ENCODE measurements at places on chromosomes 3 and 15.

DNA sequence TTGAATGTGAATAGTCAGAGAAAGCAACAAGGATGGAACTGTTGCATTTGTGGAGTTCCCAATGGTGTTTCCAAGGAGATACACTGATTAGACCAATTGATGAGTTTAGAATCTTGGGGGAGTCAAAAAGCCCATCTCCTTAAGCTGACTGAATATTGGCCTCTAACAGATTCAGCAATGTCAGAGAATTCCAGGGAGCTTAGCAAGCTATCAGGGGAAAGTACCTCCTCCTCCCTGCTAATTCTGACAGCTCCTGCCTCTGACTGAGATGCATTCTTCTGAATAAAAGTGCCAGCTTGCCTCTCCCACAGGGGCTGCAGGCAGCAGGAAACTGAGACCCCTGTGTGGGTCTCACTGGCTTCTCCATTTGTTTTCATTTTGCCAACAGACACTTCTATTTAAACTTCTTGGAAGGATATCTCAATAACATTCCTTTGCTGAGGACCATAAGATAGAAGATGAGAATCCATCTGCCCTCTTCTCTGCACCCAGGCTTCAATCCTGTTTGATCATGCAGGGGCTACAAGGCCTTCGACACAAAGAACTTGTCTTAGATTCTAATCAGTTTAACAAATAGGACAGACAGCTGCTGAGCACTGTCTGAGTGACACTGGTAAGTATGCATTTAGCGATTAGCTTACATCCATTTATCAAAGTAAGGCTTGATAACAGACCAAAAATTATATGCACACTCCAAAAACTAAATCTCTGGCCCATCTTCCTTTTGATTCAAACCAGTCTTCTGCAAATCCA is 1080.8 kb downstream of the TUSC7 start:
- peak; percentile 57 for DNase-seq

- DNase-seq, result no peak
Observed at GRCh38 chr3:102810937-102811336, 376.1 kb downstream of the ZPLD1 start.

DNA sequence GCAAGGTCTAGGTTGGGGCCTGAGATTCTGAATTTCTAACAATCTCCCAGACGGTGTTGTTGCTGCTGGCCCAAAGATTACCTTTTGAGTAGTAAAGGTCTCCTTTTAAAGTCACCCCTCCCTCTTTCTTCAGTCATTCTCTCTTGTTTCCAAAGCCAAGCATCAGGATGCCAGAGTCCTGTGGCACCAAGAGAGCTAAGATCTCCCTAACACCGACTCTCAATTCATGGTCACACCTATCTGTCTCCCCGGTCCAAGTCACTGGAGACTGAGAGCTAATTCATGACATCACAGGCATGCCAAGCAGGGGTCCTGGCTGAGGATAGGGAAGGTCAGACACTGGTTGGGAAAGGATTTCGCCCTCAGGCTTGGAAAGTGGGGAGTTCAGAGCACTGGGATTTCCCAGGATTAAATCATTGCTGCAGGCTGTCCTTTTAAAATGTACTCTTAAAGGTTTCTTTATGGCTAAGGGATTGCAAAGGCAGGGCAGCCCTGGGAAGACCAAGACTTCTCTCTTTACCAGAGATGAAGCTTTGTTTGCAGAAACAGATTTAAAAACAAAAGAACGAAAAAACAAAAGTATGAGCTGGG is 7.3 kb downstream of the SHOX2 start:
- peak; percentile 9 for DNase-seq

- peak; percentile 15 for DNase-seq
Observed at GRCh38 chr3:183085634-183086390, 13.5 kb downstream of the MCCC1 start.

- DNase-seq, result no peak
Observed at GRCh38 chr3:126360046-126360713, 3.0 kb upstream of the KLF15 start.

DNA sequence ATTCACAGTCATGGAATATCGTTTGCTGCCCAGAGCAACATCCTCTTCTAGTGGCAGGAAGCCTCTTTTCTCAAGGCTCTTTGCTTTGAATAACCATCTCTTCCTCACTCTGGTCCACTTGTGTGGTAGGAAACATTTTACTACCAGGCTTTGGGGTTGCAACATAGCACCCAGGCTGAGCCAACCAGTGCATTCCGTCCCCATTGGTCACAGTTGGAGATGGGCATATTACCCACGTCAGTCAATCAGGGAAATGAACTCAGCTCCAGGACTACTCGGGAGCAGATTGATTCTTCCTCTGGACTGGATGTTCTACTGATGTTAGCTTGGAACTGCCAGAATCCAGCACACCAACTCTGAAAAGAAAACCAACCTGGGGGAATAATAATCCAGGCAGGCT is 4.2 kb upstream of the PEX5L start:
- DNase-seq, result no peak

Measured in spinal cord (tissue), 10 donors.